ENCODE measurements at places on chromosomes 13 and 19.

GRCh38 chr19:47797996-47798903 lies 6.1 kb downstream of the TPRX1 start:
- DNase-seq, result no peak

DNA sequence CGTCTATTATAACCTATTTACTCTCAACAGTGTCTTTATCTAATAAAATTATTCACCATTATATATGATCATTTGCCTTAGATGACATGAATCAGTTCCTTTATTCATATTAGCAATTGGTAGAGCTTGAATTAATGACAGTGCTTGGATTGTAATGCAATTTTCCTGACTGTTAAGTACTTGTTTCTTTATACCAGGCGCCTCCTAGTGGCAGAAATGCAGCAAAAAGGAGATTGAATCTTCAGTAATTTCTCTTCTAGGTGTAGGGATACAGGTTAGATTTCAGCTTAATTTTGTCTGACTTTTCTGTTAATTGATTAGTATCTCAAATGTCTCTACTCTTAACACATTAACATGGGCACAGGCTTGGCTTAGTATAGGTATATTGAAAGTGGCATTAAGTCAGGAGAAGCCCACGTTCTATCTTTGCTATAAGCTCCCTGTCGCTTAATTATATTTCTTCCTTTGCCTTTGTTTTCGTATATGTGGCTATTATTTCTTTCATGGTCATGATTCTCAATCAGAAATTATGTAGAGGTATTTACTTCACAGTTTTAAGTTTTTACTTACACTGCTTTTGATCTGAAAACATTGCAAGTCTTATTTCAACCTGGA lies 9.1 kb upstream of the LHFPL6 start:
- DNase-seq, result peak; percentile 48

GRCh38 chr13:38262211-38262610 lies 87.4 kb upstream of the UFM1 start:
- no peak for DNase-seq

GRCh38 chr19:35704218-35704617 lies at the start of gene ZBTB32:
Gene ZBTB32 (plus strand): TSS chr19:35704558. CDS start chr19:35714627, 10,069 bp downstream.
- DNase-seq, result no peak

GRCh38 chr13:104949840-104950740 lies 1585.4 kb downstream of the EFNB2 start:
- no peak for DNase-seq

DNA sequence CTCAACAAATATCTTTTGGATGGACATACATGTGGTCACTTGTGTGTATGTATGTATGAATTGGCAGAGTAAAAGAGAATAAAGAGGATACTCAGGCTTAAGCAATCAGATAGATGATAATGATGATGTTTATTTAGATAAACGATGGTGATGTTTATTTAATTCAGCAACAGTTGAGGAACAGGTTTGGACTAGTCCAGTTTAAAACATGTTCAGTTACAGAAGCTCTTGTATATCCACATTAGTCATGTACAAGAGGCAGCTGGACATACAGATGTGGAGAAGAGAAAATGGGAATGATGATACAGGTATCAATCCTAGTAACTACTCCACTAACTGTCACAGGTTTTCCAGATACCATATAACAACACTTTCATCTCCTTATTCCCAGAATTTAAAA lies 232.1 kb downstream of the DIAPH3 start:
- DNase-seq, result peak; percentile 53

GRCh38 chr13:44664308-44664707 lies 88.2 kb upstream of the TSC22D1 start:
- no peak for DNase-seq

- no peak for DNase-seq
Observed at GRCh38 chr13:24165746-24166145, 5.2 kb downstream of the SPATA13 start.

- no peak for DNase-seq
Observed at GRCh38 chr19:31110336-31110735, 238.9 kb downstream of the TSHZ3 start.

DNA sequence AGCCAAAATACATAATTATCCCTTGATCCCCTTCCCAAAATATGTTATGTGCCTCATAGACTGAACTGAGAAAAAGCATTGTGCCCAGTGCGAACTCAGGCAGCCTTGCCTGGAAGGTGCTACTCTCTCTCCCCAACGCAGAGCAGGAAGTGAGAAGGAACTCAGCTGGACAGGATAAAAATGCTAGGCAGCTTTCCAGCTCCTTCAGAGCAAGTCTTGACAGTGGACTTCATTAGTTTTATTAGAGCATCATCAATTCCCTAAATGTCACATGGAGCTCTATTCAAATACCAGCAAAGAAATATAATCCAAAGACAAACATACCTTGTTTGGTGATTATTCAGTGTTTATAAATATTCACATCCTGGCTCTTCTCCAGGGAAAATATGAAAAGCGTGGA lies 202.4 kb downstream of the RFC3 start:
- DNase-seq, result no peak

GRCh38 chr19:10624585-10624984 lies 768 bp upstream of the SLC44A2 start:
- DNase-seq, result no peak

DNA sequence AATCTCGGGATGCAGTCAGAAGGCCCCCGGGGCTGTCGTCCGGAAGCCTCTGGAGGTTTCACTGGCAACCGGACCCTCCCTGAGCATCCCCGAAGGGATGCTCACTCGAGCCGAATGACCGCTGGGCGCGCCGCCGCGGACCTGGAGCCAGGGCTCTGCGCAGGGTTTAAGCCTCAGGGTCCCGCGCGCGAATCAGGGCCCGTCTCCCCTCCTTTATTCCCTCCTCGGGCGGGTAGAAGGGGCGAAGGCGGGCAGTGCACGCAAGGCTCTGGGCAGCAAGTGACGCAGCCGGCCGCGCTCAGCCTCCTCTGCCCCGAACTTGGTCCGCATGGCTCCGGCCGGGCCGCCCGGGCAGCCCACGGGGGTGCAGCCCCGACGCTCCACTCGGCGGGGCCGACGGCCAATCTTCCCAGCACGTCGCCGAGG lies 572 bp downstream of the SHISA2 start:
- no peak for DNase-seq

- DNase-seq, result no peak
Observed at GRCh38 chr13:106464076-106464475, 71.4 kb downstream of the EFNB2 start.

DNA sequence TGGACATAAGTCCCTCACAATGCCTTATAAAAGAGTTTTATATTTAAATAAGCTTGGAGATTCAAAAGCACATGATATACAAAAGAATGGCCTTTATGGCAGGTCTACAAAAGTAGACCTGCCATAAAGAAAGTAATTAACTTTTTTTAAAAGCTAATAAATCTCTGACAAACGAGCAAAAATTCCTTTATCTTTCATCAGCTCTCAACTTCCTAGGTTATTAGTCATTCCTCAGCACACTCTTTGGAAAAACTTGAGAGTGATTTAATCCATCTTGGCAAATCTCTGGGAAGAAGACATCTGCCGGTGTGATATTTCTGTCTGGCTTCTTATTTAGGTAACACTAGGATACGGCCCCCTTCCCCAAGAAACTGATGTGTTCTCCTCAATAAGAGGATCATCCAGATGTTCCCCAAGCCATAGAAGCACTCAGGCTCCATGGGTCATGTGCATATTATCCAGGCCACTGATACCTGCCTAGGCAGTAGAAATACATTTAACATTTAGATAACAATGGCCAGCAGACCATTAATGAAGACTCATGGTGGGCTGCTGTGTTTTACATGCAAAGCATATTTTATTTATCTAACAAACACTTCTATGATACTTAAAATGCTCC lies 372.7 kb downstream of the LIG4 start:
- DNase-seq, result no peak

DNA sequence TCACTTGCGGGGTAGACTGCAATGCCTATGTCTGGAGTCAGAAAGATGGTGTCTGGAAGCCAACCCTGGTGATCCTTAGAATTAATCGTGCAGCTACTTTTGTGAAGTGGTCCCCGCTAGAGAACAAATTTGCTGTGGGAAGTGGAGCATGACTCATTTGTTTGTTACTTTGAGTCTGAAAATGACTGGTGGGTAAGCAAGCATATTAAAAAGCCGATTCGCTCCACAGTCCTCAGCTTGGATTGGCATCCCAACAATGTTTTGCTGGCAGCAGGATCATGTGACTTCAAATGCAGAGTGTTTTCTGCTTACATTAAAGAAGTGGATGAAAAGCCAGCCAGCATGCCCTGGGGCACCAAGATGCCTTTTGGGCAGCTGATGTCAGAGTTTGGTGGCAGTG lies 9.5 kb upstream of the ERVV-1 start:
- no peak for DNase-seq

DNA sequence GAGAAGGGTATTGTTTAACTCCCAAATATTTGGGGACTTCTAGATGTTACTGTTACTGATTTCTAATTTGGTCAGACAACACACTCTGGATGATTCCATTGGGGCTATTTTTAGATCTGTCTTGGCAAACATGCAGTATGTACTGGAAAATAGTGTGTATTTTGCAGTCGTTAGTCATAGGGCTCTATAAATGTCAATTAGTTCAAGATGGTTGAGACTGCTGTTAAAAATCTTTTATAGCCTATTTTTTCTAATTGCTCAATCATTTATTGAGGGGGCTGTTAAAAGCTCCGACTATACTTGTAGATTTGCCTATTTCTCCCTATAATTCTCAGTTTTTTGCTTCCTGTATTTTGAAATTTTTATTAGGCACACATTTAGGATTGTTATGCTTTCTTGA lies 31.4 kb downstream of the PPP5C start:
- peak; percentile 55 for DNase-seq

DNA sequence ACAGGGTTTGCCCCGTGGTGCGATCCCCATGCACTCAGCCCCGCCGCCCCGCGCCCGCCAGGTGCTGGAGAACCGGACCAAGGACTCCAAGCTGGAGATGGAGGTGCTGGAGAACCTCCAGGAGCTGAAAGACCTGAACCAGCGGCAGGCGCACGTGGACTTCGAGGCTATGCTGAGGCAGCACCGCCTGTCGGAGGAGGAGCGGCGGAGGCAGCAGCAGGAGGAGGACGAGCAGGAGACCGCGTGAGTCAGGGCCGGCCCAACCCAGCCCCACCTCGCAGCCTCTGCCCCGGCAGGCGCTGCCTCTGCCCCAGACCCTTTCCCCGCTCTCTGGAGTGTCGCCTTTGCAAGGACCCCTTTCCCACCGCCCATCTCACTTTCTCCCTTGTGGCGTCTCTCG lies 11.3 kb downstream of the YJU2 start:
- DNase-seq, result no peak

DNA sequence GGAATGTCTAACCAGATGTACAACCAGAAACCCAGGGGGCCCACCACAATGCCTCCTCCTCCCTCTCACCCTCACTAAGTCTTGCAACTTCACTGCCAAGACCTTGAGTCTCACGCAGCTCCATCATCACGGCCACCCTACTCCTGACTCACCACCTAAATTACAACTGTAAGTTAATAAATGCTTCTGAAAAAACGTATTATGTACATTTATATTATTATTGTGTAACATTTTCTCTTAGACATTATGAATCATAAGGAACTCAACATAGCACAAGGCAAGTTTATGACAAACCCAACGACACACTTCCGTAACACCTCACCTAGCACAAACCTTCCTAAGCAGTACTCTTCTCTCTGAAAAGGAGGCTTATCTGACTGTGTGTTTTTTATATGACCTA lies 20.7 kb downstream of the MIPEP start:
- DNase-seq, result no peak

DNA sequence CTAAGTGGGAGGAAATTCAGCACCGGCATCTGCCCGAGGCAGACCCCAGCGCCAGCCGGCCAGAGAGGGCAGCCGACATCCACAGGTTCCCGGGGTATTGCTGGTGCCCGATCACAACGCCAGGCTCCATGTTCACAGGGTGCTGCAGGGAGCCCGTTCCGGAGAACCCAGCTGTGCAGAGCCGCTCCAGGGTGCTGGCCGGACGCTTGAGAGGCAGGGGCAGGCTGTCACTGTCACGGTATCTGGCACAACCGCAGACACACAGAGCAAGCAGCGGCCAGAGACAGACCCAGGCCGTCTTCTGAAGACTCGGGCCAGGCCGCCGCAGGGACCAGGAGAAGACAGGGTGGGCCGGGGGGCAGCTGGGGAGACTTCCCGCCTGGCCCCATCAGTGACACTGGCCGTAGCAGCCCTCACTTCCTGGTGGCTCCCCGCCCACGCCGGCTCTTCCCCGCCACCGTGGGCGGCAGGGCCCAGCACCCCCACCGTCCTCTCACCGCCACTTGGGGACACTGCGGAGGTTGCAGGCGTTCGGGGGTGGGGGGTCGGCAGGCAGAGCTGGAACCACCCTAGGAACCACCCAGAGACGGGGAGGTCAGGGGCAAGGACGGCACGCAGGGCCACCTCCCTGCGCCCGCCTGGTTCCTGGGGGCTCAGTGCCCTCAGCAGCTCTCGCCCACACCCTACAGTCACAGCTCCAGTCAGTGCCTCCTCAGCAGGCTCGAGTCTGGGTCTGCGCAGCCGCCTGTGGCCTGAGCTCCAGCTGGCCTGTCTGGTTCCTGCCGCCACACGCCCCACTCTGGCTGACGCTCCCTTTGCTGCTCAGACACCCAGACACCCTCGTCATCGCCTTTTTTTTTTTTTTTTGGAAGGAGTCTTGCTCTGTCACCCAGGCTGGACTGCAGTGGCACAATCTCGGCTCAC lies 3.8 kb downstream of the RNF126 start:
- DNase-seq, result no peak

DNA sequence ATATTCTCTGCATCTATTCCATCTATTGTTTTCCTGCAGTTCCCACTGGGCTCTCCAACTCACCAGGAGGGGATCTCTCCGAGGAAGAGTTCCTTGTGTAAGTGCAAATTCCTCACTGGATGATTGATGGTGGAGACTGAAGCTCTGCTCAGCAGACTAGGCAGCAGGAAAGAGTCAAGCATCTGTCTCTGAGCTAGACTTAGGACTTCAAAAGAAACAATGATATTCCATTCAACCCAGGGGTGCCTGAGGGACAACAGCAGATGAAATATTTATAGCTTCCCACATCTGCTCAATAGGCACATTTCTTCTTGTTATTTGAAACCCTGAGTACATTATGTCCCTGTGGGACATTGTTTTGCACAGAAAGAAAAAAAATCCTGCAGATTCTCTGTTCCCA lies at the start of the genes OR7A5 and OR7C1:
Gene OR7A5 (minus strand): TSS at position 175 of the 400 bp plus-strand sequence. CDS start 6,944 bp downstream, outside the sequence.
Gene OR7C1 (minus strand): TSS at position 175 of the 400 bp plus-strand sequence. CDS start 35,049 bp downstream, outside the sequence.
- DNase-seq, result no peak

DNA sequence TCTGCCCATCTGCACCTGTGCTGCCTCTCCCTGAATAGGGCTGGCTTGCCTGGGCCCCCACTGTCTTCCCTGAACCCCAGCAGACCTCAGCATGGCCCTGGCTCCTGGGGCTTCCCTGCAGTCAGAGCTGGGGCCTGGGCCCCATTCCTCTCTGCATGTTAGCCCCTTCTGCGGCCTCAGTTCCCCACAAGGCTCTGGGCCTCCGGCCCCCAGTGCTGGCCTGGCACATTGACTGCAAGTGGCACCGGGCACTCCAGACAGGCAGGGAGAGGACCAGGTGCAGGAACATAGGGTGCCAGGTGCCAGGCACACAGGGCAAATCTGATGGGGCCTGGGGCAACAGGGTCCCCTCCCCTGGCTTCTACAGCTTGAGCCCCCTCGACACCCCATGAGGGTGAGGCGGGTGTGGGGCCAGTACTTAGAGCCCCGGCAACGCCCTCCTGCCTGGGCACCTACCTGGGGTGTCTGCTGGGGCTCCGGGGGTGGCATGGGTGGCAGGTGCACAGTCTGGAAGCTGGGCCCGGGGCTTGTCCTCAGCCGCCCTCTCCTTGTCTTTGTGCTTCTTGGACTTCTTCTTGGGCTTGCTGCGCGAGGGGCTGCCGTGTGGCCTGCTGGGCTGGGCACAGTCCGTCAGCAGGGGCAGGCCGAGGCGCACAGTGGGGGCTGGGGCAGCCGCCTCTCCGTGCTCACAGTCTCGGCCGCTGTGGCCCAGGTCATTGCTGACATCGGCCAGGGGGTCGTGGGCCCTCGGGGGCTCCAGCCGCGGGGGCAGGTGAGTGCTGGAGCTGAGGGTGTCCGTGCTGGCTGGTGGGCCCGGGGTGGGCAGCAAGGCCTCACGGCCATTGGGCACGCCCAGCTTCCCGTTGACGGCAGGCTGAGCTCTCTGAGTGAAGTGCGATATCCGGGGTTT lies 12.3 kb upstream of the ISYNA1 start:
- DNase-seq, result no peak
